GM13977 (cell line): ENCODE measurements at places on chromosomes 12 and 14.

DNA sequence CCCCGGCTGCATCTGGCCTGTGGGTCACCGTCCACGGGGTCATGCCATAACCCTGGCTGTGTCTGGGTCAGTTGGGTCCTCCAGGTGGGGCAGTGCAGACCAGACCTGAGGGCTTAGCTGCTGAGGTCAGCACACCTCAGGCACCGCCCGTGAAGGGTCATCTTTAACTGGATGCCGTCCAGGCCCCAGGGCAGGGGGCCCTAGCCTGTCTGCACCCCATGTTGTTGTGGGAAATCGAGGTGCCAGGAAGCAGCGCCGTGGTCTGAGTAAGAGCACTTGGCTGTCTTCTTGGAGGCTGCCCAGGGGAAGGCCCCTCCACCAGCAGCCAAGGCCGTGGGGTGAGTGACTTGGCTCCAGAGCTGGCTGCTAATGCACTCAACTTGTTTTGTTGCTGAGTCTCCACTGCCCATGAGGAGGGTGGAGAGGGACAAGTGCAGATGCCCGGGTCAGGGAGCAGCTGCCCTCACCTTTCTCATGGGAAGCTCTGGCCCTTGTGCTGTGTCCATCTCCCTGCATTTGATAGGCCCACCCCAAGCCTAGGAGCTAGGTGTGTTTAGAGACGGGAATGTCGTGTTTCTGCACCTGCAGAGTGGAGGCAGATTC lies 317.2 kb downstream of the TMEM121 start:
- DNase-seq: no peak

DNA sequence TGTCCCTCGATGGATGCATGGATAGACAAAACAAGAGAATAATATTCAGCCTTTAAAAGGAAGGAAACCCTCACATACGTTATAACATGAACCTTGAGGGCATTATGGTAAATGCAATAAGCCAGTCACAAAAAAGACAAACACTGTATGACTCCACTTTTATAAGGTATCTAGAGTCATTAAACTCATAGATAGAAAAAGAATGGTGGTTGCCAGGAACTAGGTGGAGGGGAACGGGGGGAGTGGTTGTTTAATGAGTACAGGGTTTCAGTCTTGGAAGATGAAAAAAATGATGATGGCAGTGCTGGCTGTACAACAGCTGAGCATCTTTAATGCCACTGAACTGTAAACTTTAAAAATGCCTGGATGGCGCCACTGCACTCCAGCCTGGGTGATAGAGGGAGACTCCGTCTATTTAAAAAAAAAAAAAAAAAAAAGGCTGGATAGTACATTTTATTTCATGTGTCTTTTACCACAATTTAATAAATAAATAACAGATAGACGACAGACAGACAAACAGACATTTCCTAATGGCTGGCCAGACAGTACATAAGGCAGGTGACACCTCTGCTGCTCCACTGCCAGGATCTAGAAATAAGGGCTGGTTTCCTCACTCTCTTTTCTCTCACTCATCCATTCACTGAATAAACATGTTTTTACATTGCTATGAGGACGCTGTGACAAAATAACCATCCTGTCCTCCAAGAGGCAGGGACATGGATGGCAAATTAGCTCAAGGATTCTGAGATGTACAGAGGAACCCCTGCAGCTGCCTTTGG lies 118.8 kb downstream of the FOXN3 start:
- DNase-seq: no peak

DNA sequence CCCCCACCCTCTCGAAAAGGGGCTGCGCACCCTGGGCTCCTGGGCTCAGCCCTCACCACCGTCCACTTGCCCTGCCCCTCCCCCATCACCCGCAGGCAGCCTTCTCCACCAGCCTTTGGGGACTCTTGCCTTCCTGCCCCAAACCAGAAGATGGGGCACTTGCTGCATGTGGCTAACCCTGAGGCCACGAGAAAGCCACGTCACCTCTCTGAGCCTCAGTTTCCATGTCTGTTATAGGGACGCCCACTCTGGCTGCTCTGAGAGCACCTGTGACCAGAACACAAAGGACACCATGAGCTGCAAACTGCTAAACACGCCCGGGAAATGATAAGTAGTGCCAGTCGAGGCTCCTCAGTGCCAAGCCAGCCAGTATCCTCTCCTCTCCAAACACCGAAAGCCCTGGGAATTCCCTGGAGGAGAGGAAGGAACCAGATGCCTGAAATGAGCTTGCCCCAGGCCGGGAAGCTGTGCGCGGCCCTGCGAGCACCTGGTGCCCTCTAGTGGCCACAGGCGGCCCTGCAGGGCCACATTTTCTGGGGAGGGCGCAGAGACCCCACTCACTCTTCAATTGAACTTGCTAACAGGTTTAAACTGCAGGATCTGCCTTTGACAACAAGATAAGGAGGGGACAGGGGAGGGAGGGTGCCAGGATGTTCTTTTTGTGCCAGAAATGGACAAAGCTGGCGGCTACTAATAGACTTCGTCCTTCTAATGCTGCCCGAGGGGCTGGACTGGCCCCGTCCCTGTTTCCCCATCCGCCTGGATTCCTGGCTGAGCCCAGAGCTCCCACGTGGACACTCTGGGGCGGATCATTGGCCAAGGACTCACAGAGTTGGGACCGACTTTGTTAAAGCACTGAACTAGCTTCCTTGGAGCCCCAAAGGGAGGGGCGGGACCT lies 10.2 kb upstream of the SERPINA9 start:
- peak; percentile 75 for DNase-seq

DNA sequence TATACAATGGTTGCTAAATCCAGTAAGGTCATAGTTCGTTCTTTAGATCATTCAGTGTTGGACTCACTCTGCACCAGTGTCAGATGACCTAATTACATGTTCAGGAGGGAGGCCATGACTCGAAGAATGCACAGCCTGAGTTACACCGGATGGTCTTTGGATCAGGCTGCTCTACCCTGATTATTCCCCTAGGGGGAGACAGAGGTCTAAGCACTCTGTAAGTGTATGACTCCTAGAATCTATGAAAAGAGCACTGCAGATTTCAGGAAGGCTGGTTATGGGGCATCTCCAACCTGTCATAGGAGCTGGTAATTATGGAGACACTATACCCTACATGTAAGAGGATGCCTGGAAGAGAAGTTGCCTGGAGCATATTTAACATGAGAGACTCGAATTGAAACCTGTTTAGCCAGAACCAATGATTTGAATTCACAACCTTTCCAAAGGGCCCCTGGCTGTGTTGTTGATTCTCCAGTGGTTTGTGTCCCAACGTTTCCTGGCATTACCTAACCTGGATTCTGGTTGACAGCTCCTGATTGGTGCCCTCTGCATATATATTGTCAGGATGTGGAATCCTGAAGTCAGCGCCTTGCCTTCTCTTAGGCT lies at the start of gene MUCL1:
TSS of gene MUCL1 (plus strand) at position 584 of the 606 bp plus-strand sequence. CDS start 67 bp downstream, outside the sequence.
- peak; percentile 39 for DNase-seq

DNA sequence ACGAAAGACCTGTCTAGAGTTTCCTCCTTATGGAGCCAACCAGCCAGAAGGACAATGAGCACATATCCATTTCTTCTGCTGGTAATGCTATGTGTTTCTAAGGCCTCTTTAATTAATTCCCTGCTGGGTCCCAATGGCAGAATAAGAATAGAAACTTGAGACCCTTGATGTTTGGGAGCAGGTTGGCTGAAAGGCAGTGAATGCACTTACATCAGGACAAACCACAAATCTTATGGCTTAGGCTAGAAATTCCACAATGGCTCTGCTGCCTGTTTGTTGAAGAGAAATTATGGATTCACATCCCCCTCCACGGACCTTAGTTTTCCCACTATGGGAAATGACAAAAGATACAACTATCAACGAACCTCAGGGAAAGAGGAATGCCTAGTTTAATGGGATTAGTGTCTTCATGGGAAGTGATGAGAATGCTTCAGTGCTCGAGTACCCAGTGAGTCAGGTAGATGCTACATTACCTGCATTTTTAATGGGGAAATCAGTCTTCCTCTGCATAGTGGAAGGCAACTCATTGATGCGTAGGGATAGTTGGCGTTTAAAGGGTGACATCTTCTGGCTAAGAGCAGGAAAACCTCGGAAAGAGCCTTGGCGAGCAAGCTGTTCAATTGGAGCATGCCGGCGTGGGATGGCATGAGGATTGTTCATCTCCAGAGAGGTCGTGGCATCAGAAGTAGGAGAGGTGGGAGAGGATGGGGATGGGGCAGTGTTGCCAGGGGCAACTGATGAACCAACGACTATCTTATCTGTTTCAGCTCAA lies 46.5 kb downstream of the PAPLN start:
- DNase-seq: no peak

DNA sequence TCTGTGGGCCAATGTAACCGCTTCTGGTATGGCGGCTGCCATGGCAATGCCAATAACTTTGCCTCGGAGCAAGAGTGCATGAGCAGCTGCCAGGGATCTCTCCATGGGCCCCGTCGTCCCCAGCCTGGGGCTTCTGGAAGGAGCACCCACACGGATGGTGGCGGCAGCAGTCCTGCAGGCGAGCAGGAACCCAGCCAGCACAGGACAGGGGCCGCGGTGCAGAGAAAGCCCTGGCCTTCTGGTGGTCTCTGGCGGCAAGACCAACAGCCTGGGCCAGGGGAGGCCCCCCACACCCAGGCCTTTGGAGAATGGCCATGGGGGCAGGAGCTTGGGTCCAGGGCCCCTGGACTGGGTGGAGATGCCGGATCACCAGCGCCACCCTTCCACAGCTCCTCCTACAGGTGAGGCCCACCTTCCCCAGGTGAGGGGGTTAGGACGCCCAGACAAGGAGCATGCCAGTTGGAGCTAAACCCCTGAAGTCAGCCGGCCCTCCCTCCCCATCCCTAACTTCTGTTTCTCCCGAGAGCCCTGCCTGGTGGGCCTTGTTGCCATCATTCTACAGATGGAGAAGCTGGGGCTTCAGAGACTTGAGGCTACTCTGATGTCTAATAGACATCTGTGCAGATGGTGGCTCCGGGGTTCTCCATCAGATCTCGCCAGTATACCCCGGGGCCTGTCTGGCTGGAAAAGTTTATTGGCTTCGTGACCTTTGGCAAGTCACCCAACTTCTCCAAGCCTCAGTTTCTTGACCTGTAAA lies 25.3 kb downstream of the PAPLN start:
- no peak for DNase-seq

GRCh38 chr12:18153826-18154225 lies 63.8 kb upstream of the RERGL start:
- no peak for DNase-seq

- no peak for DNase-seq
Observed at GRCh38 chr14:38302966-38303365, 47.1 kb upstream of the CLEC14A start.

DNA sequence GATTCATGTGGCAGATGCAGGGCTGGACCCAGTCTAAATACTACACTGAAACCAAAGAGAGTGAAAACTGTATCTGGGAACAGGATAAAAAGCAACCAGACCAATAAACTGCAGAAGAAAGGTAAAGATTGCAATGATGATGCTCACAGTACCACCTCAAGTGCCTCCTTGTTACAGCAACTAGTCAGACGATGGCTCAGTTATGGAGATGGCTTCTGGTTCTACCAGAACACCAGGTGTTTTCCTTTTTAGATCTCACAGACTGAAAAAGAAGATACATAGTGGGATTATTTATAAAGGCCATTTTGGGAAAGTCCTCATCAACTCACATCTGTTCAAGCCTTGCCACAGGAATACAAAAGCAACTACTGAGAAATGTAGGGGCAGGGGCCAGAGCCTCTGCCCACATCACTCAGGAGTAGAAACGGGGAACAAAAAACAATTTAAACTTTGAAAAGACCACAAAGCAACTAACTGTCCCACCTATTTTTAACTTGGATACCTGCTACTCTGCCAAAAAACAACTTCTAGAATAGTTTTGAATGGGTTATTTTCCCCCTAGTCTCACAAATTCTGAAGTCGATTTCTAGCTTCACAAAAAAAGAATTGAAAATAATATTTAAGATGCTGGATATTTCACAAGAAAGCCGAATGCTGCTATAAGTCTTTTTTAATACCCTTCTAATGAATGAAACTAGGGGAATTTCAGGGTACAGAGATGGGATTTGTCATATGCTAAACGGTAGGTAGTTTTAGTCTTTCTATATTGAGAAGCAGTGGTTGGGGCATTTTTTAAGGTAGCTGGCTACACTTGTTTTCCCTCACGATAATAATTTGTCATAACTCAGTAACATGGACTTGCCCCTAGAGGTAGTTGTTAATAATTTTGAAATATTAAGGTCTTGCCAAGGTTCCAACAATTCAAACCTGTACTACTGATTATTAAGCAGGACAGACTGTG lies 197.2 kb upstream of the TMPO start:
- no peak for DNase-seq

DNA sequence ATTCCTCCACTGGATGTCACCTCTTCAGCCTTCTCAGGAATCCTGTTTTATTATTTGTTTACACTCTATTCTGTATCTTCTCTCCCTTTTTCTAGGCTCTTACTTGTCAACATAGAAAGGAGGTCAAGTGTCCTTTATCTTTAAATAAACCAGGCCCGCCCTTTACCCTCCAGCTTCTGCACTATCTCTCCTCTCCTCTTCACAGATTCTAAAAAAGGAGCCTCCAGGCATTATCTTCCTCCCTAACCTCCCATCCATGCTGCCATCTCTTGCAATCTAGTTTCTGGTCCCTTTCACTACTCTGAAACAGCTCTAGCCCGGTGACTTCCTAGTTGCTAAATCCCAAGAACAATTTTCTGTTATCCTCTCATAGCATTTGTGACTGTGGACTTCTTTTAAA lies 24.1 kb upstream of the ARID2 start:
- DNase-seq: no peak

DNA sequence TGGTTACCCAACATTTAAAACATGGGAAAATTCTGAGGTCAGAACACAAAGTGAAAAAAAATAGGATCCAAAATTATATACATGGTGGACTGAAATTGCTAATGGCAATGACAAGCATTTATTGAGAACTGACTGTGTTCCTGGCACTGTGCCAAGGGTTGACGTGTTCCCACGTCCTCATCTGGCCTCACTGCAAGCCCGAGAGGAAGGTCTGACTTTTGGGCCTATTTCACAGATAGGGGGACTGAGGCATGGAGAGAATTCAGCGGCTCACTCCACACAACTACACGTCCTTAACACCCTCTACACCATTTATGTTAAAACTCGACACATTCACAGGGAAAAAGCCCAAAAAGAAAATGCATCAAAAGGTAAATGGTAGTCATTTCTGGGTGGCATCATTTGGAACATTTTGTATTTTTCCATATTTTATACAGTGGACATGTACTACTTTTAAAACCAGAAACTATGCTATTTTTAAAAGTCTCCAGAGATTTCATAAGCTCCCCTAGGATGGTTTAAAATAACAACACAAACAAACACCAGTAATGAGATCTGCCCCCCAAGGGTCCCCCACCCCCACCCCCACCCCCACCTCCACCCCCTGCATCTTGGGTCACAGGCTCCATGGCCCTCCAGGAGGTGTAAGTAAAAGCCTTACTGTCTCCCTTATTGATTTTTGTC lies 27.7 kb downstream of the CLMN start:
- no peak for DNase-seq

GRCh38 chr12:2783936-2784600 lies 10.7 kb upstream of the FKBP4 start:
- DNase-seq: peak; percentile 66

GRCh38 chr12:128940090-128940888 lies 87.0 kb downstream of the GLT1D1 start:
- DNase-seq: no peak

DNA sequence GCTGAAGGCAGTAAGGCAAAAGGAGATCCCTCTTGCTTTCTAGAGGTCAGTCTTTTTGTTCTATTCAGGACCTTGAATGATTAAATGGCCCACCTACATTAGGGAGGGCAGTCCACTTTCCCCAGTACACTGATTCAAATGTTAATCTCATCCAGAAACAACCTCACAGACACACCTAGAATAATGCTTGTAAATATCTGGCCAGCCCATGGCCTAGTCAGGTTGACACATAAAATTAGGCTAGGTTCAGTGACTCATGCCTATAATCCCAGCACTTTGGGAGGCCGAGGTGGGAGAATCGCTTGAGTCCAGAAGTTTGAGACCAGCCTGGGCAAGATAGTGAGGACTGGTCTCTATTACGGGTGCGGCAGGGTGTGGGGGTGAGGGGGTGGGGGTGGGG lies 43.5 kb downstream of the MIPOL1 start:
- DNase-seq: no peak
